ENCODE measurements at places on chromosomes 12 and 14.

DNA sequence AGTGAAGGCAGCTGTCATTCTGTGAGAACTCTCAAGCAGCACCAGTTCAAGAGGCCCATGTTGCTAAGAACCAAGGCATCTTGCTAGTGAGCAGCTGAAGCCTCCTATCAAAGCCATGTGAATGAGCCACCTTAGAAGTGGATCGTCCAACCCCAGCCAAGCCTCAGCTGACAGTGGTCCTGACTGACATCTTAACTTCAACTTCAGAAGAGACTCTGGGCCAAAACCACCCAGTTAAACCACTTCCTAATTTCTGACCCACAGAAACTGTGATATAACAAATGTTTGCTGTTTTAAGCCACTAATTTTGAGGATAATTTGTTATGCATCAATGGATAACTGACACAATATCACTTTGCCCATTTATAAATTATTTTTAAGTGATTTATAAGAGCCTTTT lies 256.0 kb downstream of the RPAP3 start:
- no peak for DNase-seq

- peak; percentile 53 for DNase-seq
These were observed 979 bp downstream of the LTBP2 start for GRCh38 chr14:74610866-74611649.

DNA sequence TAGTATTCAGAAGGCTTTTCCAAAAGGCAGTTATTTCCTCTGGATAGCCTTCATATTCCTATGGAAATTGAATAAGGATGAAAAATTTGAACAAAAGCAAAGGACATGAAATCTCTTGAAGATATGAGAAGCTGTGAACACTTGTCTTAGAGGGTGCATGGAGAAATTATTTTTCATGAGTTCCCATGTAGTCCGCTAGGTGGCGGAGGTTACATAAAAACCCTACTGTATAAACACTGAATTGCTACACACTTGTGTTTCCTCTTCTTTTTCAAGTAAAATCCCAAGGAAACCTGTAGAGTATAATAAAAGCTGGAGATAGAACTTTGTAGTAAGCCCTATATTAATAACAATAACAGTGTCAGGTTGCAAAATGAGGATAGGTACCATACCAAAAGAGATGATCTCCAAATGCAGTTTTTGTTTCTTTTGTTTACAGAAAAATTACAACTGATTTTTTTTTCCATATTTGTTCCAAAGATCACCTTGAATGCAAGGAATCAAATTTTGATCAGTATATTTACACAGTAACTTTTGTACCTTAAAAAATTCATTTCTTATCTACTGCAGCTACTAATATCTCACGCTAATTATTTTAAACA lies 37.8 kb upstream of the OR4E1 start:
- DNase-seq, result peak; percentile 71

- DNase-seq, result no peak
These were observed 98.3 kb downstream of the BMP4 start for GRCh38 chr14:53858345-53858684.

GRCh38 chr12:95151821-95152220 lies 65.4 kb downstream of the FGD6 start:
- DNase-seq, result no peak
